ENCODE measurements at places on chromosomes 16 and 17. TPM values are rescaled to one million over a fixed set of nuclear protein-coding genes. Genes with fewer than 3 reads are reported as not detected.

The AANAT gene
- total RNA-seq = not detected

The TPSD1 gene
- not detected for total RNA-seq

The SRCIN1 gene
- total RNA-seq = 0.14 TPM

The CDRT15 gene
- total RNA-seq = not detected

The NKD1 gene
- total RNA-seq = not detected

The NPB gene
- total RNA-seq = not detected

The PIMREG gene
- total RNA-seq = not detected

The DNAAF8 gene
- total RNA-seq = 0.22 TPM

The RUNDC3A gene
- total RNA-seq = 1.5 TPM

The NEUROD2 gene
- total RNA-seq = not detected

The HNF1B gene
- total RNA-seq = not detected

The SPATA22 gene
- total RNA-seq = not detected

The KCNG4 gene
- total RNA-seq = not detected
